ENCODE measurements at places on chromosomes 1 and 21. TPM values are rescaled to one million over a fixed set of nuclear protein-coding genes. Genes with fewer than 3 reads are reported as not detected.

DNA sequence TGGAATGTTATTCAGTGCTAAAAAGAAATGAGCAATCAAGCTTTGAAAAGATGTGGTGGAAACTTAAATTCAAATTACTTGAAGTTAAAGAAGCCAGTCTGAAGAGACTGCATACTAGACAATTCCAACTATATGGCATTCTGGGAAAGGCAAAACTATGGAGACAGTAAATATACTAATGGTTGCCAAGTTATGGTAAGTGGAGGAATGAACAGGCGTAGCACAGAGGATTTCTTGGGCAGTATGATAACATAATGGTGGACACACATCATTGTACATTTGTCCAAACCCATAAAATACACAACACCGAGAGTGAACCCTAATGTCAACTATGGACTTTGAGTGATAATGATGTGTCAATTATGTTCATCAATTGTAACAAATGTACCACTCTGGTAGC is 21.1 kb upstream of the SELP start:
- DNase-seq = no peak

DNA sequence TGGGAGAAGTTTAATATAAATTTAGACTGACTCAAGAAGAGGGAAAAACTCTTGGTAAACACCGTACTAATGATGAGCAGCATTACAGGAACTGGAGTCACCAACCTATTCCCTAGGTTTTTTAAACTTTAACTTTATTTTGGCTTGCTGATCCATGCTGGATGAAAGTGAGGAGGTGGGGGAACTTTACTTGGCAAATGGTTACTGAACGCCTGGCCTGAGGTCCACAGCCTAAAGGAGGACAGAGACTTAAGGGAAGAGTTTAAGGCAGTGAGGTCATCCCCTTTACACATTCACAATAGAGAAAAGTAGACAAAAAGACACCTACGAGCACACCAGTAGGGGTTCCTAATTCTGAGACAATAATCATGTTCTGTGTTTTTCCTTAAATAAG is 25.6 kb upstream of the A3GALT2 start:
- DNase-seq = no peak

GRCh38 chr1:70979881-70980280 is 67.7 kb downstream of the PTGER3 start:
- DNase-seq = no peak

GRCh38 chr1:173082913-173083312 is 32.2 kb upstream of the TNFSF18 start:
- DNase-seq = no peak

The SEC16B gene
- 0.76 TPM for total RNA-seq

The TSPAN1 gene
- 0.68 TPM for total RNA-seq
